ENCODE measurements at places on chromosomes 11 and 22.

- DNase-seq = no peak
These were observed at the start of gene MOB2 for GRCh38 chr11:1486054-1486825. MOB2 (minus strand) TSS chr11:1486779; CDS start chr11:1486556, 223 bp downstream.

DNA sequence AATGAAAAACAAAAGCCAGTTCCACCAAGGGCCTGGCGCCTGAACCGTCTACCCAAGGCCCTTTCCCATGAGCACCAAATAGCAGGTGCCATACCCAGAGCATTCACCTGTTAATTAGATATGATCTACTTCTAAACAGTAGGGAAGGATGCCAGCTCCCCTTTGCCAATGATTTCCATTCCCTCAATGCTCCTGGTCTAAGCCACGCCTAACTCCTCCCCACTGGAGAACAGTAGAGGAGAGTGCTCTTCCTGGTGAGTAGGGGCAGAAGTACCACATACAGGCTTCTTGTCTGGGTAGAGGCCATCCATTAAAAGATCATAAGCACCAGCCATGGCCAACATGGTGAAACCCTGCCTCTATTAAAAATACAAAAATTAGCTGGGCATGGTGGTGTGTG is 40.7 kb downstream of the PACSIN2 start:
- no peak for DNase-seq

DNA sequence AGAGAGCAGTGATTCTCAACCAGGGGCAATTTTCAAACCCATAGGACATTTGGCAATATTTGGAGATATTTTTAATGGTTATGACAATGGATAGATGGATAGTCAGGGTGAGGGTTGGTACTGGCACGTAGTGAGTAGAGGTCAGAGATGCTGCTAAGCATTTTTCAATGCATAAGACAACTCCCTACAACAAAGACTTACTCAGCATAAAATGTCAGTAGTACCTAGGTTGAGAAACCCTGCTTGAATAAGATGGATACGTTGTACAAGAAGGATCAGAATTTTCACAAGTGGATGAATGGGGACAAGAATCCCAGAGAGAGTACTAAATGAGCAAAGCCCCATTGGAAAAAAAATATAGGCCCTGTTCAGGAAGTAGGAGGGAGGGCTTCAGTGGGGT is 11.9 kb upstream of the LIN7C start:
- DNase-seq = no peak

DNA sequence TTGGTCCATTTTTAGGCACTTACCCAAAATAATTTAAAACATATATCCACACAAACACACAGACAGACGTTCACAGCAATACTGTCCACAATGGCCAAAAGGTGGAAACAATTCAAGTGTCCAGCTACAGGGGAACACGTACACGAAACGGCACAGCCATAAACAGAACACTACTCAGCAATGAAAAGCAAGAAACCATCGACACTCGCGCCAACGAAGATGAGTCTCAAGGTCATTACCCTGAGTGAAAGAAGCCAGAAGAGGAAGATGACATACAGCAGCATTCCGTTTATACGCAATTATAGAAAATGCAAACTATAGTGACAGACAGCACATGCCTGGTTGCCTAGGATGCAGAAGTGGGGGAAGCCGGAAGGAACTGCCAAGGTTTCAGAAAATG is 13.4 kb upstream of the COMT start:
- no peak for DNase-seq

DNA sequence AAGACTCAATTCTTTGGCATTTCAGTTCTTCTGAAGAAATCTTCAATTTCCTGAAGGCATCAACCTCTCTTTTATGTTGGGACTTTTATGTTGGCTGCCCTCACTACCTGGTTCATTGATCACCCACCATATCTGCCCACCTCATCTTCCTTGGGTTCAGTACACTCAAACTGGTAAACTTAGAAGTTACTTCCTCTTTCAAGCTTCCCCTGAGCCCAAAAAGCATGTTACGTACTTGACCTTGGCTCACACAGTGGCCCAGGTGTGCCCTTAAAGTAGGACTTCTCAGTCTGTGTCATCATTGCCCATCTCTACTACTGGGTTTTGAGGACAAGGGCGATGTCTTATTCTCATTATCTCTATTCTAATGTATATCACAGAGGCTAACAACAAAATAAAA is 86.1 kb downstream of the GRIA4 start:
- no peak for DNase-seq

- DNase-seq = no peak
These were observed 63.7 kb downstream of the PPFIBP2 start for GRCh38 chr11:7577291-7578190.

DNA sequence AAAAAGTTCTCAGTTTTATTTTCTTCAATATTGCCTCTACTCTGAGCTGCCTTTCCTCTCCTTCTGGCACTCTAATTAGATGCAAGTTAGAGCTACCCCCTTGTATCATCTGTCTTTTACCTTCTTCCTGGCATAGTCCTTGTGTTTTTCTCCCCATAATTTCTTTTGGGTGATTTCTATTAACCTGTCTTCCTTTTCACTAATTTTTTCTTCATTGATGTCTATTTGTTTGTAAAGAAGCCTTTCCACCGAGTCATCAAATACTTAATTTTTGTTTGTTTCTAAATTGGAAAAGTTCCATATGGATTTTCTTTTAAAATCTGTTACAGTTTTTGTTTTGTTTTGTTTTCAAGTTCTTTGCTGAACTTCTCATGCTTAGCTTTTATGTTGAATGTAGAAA is 558.1 kb downstream of the TBC1D22A start:
- DNase-seq = no peak

DNA sequence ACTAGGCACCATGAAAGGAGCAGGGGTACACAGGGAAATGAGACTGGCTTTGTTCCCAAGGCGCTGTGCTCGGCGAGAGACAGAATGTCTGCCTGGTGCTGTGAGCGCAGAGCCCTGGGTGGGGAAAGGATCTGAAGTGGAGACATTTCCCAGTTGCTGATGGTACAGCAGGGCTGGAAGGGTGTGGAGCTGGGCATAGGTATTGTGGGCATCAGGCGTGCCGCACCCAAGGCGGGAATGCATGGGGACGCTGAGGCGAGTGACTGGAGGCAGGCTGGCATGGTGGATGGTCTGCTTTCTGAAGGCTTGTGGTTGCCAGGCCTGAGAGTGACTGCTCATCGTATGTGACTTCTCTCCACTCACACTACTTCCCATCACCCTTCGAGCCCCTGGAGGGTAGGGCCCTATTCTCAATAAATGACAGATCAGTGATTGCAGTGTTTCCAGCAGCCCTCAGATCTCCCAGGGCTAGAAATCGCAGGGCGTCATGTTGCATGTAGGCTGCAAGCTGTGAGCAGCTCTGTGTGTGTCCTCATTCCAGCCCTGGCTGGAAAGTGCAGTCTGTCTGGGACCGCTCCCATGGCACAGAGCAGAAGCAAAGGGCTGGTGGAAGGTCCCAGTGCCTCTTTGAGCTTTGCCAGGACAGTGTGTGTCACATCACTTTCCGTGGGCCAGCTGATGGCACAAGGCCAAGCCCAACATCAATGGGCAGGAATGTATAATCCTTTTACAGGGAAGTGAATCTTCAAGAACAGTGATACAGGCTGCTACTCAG is 67.7 kb downstream of the TBC1D22A start:
- DNase-seq = no peak

- DNase-seq = no peak
These were observed at the start of gene CXCR5 for GRCh38 chr11:118883368-118884071. CXCR5 (plus strand) TSS chr11:118883892; CDS start chr11:118883942, 50 bp downstream.

GRCh38 chr11:2570211-2570811 is 125.5 kb downstream of the KCNQ1 start:
- DNase-seq = no peak

DNA sequence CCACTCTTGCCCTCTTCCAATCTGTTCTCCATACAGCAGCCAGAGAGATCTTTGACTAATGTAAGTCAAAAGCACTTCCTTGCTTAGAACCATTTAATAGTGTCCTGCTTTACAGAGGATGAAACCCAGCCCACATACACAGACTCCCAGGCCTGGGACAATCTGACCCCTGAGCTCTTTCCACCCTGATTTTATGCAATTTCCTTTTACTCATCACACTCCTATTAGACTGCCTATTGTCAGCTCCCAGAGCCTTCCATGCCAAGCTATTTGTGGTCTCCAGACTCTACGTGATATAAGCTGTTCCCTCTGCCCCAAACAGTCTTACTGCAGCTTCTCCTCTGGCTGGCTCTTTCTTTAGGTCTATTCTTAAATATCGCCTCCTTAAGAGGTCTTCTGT is 28.1 kb downstream of the ME3 start:
- no peak for DNase-seq

- no peak for DNase-seq
These were observed 63.8 kb upstream of the ANO1 start for GRCh38 chr11:70014291-70014690.

DNA sequence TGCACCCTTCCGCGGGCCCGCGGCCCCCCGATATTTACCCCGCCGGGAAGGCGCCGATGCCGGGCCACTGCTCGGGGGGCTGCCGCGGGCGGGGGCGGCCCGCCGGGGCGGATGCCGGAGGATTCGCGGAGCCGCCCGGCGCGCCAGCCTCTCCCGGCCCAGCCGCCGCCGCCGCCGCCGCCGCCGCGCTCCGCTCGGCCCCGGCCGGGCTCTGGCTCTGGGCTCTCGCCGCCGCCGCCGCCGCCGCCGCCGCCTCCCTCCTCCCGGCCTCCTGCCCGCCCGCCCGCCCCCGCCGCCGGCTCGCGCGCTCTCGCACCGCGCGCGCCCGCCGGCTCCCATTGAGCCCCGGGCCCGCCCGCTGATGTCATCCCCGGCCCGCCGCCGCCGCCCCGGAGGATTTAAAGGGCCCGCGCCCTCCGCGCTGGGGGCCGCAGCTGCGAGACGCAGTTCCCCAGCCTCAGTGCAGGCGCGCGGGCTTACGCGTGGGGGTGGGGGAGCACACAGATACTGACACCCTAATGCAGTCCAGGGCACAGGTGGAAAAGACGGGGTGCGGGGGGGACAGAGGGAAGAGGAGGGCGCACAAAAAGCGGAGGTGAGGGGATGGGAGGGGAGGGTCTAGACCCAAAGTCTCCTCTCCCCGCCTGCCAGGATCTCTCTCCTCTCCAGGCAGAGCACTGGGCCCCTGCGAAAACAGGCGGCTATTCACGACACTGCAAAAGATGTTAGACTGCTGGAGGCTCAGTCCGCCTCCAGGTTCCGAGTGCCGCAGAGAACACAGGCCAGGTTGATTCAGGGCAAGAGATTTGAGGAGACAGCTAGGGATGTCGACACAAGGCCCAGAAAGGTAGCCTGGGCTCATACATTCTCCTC is at the start of gene CSNK1E:
CSNK1E (minus strand) TSS at position 312 of the 873 bp plus-strand sequence. CDS start 3,276 bp downstream, outside the sequence.
- DNase-seq = no peak

GRCh38 chr11:107856981-107857517 is 1.5 kb downstream of the SLC35F2 start:
- DNase-seq = no peak

DNA sequence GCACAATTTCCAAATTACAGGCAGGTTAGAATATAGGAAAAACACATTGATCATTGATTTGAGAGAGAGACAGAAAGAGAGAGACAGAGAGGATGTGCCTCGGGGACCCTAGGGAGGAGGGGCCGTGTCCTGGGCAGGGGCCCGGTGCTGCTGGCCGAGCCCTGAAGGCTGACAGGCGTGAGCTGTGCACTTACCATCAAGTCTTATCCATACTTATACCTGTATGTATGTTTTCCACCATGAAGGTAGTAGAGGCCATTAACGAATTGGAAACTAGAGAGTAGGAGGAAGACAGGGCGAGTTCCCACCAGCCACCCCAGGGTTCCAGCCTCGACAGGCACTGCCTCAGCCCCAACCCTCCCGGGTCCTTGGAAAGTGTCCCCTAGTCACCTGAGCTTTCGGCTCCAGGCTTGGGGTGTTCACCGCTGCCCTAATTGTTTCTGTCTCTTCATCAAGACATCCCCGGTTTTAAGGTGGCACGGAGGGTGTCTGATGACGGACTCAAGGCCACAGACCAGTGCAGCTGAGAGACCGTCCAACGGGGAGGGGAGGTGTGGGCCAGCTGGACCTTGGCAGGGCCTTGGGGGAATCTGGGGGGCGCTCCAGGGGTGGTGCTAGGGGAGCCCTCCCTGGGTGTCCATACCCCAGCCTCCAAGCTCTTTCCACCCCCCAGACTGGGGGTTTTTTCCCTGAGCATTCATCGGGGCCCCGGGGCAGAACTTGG is 431.3 kb downstream of the TBC1D22A start:
- DNase-seq = no peak

GRCh38 chr11:1559111-1559951 is 12.7 kb downstream of the DUSP8 start:
- no peak for DNase-seq

GRCh38 chr11:70404244-70404643 is 5.9 kb downstream of the CTTN start:
- no peak for DNase-seq

DNA sequence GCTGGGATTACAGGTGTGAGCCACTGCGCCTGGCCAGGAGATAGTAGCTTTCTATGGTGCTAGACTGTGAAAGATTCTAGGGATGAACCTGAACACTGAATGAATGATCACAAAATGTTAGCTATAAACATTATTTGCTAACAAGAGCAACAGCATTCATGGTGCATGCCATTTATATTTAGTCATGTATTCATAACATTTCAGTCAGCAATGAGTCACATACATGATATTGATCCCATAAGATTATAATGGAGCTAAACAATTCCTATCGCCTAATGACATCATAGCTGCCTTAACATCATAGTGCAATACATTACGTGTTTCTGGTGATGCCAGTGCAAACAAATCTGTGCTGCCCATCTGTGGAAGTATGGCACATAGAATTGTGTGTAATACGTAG is 164.1 kb downstream of the ARHGAP42 start:
- no peak for DNase-seq

GRCh38 chr11:115084231-115084630 is 405.9 kb downstream of the NXPE2 start:
- DNase-seq = no peak

Measured in cortex of kidney (tissue), 1 donor.